ENCODE measurements at places on chromosomes 12 and 14.

DNA sequence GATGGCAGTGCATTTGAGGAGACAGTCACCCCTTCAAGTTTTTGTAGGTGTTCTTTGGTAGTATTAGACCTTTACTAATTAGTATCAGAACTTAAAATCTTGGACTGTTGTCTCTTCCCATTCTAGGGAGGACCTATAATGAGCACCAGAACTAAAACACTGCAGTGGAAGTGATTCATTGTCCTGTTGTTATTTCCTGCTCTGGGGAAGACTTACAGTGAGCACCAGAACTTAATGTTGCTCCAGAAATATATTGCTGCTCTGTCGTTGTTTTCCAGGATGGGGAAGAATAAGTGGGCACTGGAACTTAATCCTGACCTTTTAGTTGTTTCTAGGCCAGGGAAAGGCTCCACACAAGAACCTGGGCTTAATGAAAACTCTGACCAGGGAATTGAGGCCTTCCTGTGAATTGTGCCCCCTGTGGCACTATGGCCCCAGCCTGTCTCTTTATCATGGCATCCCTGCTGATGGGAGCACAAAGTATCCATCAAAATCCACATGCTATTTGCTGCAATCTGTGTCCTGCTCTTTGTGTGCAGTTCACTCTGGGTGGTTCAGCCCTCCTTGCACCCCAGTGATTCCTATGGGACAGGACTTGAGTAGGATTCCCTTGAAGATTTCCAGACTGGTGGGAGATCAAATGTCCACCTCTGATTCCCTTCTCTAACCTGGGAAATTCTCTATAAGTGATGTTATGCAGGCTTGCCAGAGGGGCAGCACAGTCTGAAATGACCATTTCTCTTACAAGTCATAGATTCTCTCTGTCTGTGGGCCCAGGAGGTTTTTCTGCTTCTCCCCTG, 175.8 kb downstream of the PAWR start:
- DNase-seq = no peak

DNA sequence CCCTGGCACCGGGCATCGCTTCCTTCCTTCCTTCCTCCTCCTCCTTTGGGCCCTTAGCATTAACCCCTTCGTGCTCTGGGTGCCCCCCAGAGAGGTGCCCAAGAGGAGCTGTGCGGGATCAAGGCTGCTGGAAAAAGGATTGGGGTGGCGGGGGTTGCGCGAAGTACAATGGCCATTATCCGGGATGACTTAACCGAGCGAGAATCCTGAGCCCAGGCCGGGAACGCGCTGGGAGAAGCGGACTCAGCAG, 2.8 kb downstream of the DHH start:
- DNase-seq = no peak

- no peak for DNase-seq
These were observed 174.6 kb downstream of the SLC25A21 start for GRCh38 chr14:36997843-36998242.

GRCh38 chr14:22955702-22956569, 954 bp downstream of the HAUS4 start:
- no peak for DNase-seq

GRCh38 chr12:65948320-65949008, 124.2 kb downstream of the HMGA2 start:
- peak; percentile 80 for DNase-seq

DNA sequence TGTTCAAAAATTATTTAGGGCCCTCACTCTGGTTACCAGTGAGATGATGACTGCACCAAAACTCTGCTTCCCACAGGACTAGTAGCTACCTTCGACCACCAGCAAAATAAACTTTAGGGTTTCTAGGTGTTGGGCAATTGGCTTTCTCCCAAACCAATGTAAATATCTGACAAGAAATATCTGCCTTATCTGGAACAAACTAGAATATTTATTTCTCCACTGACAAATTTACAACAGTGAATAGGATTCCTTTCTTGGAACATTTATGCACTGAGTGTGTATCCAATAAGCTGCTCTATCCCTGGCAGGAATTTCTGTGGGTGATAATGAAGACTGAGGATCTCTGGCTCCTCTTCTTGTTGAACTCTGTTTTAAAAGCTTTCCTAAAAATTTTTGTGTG, 148.6 kb downstream of the SLC6A15 start:
- DNase-seq = no peak

- DNase-seq = no peak
These were observed 34.1 kb upstream of the OR10AD1 start for GRCh38 chr12:48237162-48237561.

DNA sequence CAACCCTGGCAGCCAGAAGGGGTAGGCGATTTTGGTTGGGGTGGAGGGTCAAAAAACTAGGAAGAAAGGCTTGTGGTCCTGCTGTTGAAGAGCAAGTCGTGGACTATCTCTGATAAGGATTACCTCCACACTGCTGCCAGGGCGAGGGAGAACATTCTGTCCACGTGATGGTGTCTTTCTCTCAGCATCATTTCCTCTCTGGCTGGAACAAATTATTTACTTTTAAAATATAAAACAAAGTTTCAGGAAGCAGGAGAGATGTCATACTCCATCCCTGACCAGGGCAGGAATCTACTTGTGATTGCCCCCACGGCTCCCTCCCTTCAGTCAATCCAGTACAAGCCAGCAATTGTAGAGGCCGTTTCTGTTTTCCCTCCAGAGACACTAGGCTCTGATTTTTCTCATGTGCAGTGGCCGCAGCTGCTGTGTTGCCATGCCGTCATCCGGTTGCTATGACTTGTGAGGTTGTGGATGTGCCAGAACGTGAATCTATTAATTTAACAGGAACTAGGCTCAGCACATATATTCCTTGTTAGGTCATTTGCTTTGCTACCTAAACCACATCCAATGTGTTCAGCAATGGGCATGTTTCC, 61.5 kb upstream of the PTGR2 start:
- peak; percentile 89 for DNase-seq

GRCh38 chr12:6563448-6564050, 4.5 kb downstream of the NOP2 start:
- DNase-seq = peak; percentile 74

- DNase-seq = no peak
These were observed 94.0 kb downstream of the ESR2 start for GRCh38 chr14:64200170-64200569.

GRCh38 chr14:95505030-95505589, 11.3 kb downstream of the SYNE3 start:
- no peak for DNase-seq

GRCh38 chr12:12741660-12742059, 24.5 kb downstream of the CDKN1B start:
- no peak for DNase-seq

Measured in AG20443 (cell line).